NCI-H1105 treated with DMSO at 0.1 percent for 48 hours (cell line): ENCODE measurements at places on chromosomes 4 and X.
A peak's percentile ranks its signal among the peaks of the same experiment; 100 is the strongest.

- DNase-seq = no peak
Observed at GRCh38 chr4:77014256-77014655, 61.5 kb downstream of the CCNI start.

GRCh38 chr4:59936566-59936965 lies 1263.6 kb upstream of the ADGRL3 start:
- peak; percentile 66 for DNase-seq

- no peak for DNase-seq
Observed at GRCh38 chrX:1451661-1452515, 821 bp downstream of the ASMTL start.

DNA sequence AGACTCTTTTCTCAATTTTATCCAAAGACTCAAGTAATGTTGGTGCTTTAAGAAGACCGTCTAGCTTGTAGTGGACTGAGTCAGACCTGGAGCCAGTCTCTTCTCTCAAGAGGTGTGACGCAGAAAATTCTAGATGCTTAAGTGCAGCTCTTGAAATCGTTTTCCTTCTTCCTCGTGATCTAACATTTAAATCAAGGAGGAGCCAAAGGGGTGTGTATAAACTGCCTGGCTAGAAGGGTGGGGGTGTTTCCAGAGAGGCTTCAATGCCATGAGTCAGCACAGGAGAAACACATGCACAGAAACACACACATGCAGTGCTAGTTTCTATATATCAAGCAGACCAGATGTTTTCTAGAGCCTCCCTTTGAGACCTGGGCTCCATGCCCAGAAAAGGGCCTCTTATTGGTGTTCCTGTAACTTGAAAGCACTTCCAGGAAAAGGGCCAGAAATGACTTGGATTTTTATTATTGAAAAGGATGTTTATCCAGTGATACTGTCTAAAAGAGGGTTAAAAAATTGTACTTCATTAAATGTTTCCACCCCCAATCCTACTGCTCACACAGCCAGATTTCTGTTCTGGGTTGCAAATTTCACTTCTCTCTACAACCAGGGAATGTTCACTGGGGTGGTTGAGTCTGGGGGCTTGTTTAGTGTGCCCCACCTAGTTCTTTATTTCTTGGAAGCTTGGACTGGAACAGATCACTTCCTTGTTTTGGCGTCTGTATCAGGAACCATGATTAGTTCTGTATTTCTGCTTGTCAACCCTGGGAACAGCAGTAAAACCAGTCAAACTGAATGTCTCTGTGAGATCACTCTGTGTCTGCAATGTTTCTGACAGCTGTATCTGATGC lies at the start of gene CLIC2:
CLIC2 (minus strand) TSS at position 129 of the 851 bp plus-strand sequence. CDS start 187 bp downstream, outside the sequence.
- peak; percentile 68 for DNase-seq

- DNase-seq = no peak
Observed at GRCh38 chrX:37491686-37492085, 79.8 kb upstream of the LANCL3 start.

DNA sequence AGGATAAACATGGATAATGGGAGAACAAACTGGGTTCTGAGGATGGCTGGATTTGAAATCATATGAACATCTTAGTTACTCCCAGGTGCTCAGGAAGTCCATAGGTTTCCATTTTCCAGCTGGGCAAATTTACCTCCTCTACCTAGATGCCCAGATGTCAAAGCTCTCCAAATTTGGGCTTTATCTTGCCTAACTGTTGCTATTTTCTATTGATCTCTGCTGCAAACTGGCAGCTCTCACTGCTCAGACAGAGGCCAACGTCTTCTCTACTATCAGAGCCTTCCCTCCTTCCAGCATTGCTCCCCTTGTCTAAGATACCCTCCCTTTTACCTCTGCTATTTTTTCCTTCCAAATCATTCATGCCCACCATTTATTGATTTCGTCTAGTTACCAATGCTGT lies 62.1 kb downstream of the LDB2 start:
- DNase-seq = no peak

DNA sequence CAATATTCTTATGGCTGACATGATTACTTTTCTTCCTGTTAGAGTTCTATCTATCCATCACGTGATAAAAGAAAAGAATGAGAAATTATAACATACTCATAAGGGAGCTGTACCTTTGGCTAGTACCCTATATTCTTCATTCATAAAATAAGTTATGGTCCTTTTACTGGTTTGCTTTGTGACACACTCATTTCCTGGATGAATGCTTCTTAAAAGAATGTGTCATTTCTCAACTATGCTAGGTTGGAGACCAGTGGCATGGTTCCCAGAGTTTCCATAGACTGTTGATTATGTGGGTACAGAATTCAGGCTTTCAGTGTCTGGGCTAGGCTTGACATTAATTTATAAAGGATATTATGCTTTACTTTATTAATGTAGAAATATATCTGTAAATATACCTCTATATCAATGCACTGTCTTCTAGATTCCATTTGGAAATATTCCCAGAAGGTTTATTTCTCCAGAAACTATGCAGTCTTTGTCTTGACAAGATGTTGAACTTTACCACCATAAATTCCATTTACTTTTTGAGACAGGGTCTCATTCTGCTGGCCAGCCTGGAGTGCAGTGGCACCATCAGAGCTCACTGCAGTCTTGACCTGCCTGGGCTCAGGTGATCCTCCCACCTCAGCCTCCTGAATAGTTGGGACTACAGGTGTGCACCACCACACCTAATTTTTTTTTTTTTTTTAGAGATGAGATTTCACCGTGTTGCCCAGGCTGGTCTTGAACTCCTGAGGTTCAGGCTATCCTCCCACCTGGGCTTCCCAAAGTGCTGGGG lies 23.8 kb downstream of the NUDT6 start:
- no peak for DNase-seq

DNA sequence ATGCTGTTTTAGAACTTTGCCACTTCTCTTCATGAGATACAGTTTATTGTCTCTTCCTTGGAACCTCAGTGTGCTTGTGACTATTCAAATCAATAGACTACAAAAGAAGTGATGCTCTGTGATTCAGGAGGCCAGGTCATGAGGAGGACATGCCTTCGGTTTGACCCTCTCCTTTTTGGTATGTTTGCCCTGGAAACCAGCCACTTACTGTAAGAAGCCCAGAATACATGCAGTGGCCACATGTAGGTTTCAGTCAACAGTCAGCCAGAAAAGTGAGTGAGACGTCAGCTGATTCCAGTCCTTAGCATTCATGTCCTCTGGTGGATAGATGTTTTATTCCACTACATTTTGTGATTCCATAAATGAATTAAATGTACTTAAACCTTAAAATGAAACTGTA lies 328.7 kb downstream of the PCDH18 start:
- DNase-seq = no peak

DNA sequence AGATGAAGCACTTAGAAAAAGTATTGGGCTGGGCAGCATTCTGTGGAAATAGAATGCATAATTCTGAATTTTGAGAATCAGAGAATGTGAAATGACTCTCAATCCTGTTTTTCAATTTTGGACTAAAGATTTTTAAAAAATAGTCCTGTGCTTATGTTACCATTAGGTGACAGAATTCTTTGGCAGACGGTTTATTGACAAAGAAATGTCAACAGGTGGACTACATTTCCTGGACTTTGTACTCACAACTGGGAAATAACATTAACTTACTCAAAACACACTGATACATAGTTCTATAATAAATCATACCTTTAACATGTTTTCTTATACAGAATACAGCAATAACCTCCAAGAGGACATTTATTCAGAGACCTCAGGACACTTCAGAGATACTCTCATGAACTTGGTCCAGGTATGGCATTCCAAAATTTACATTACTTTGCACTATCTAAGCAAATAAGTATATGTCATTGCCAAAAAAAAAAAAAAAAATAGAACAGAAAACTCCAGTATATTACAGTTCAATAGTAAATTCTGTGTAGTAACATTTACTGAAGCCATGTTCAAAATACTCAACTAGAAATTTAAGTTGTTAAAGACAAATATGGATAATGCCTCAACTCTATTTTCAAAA lies 72.7 kb downstream of the ANXA10 start:
- DNase-seq = no peak

DNA sequence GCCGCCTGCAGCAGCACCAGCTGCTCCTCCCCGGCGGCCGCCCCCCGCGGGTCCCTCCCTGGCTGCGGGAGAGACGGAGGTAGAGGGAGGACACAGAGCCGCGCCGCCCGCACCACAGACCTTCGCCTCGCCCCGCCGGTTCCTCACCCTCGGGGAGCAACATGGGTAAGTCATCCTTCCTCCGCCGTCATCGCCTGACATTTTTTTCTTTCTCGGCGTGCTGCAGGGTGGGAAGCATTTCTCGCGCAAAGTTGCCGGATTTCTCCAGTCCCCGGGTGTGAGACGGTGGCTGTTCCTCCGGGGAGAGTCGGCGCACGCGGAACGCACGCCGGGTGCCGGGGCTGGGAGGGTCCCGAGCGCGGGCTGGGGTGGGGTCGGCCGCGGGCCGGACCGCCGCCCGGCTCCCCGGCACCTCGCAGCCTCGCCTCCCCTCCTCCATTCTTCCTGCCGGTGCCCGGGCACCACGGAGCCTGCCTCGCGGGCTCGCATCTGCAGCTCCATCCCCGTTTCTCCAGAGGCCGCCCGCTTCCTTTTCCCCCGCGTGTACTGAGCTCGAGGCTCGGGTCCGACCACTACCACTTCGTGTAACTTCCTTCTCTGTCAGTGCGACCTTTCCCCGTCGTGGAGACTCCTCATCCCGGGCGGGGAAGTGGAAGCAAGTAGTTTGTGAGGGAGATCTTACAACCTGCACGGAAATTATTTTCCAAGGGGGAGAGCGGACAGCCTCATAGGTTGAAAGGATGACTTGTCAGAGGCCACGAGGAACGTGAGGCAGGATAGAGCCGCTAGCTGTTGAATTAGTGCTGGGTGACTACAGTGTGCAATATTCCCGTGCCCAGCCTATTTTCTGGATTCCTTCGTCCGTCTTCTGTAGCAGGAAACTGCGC lies 464 bp downstream of the RAP1GDS1 start:
- DNase-seq = peak; percentile 36

DNA sequence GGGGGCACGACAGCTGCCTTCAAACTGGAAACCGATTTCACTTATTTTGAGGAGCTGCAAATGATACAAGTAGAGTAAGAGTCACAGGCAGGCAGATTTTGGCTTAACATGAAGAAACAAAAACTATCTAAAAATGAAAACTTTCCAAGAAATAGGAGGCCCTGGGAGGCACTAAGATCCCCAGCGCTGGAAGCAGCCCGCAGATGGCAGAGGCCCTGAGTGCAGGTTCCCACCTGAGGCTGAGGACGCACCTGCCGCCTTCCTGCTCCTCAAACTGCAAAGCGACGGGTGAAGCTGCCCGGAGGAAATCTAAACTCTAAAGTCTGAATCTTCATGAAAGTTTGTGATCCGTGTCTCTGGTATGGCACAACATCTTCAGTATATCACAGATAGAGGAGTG lies 138.7 kb downstream of the AFAP1 start:
- DNase-seq = no peak

DNA sequence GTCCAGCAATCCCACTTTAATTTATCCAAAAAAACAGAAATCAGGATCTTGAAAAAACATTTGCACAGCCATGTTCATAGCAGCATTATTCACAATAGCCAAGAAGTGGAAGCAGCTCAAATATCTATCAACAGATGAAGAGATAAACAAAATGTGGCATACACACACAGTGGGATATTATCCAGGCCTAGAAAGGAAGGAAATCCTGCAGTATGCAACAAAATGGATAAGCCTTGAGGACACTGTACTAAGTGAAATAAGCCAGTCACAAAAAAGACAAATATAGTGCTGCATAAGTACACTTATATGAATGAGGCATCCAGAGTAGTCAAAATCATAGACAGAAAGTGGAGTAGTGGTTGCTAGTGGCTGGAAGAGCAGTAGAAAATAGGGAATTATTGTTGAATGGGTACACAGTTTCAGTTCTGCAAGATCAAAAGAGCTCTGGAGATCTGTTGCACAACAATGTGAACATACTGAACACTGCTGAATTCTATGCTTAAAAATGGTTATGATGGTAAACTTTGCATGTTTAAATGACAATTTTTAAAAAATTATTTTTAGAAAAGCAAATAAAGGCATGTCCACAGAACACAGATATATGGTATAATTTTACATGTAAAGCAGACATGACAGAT lies 25.6 kb downstream of the CHM start:
- DNase-seq = no peak

GRCh38 chr4:23023121-23023520 lies 330.4 kb downstream of the GBA3 start:
- peak; percentile 55 for DNase-seq
